ENCODE measurements at places on chromosomes 7 and 10.

GRCh38 chr10:14603534-14604102 lies 171.1 kb downstream of the FAM107B start:
- DNase-seq = peak; percentile 35

DNA sequence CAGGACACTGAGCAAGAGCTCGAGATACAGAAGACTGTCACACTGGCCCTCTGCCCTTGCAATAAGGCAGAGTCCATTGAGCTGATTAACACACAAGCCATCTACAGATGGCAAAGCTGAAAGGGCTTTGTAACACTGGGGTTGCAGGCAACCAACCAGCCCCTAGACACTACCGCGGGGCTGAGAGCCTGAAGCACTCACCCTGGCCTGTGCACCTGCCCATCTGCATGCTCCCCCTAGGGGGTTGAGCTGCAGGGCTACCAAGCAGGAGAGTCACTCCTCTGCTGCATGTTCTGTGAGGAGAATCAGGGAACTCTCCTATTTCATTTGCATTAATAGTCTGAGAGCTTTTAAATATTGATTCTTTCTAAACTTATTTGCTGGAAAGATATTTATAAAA lies 128.1 kb upstream of the VIPR2 start:
- DNase-seq = no peak

- DNase-seq = peak; percentile 48
Observed at GRCh38 chr10:100020142-100020885, 10.6 kb upstream of the DNMBP start.

DNA sequence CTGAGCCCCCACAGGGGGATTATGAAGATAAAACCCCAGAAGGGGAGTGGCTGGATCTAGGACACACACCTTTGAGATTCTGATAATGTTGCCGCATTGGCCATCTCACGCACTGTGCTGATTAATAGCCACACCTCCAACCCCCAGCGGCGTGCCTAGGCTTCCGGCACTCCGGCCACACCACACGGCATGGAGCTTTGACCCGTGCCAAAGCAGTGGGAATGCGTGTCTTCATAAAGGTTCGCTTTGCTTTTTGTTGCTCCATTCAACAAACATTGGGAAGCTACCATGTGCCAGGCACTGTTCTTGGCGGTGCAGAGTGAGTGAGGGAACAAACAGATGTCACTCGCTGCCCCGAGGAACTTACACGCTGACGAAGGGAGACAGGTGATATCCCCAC lies 117.6 kb downstream of the TCERG1L start:
- DNase-seq = no peak

DNA sequence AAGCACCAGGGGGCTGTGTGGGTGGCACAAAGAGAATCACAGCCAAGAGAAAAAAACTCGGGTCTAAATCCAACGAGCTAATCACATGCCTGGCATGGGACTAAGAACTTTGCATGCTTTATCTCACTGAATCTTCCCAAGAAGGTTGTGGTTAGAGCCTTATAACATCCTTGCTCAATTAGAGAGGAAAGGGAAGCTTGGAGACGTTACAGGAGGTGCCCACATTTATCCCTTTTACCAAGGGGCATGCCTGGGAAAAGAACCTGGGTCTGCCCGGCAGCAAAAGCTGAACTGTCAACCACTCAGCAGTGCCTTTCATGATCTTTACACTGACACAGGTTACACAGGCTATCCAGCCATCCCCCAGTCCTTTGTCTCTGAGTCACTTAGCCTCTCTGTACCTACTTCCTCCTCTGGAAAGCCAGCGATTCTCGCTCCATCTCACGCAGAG lies 190.1 kb downstream of the PRPF18 start:
- DNase-seq = no peak

- no peak for DNase-seq
Observed at GRCh38 chr7:42012313-42012712, 224.7 kb downstream of the GLI3 start.

- DNase-seq = no peak
Observed at GRCh38 chr7:143415742-143416397, 7.2 kb upstream of the EPHA1 start.

GRCh38 chr7:149850007-149850594 lies 11.9 kb downstream of the ZNF862 start:
- no peak for DNase-seq

- DNase-seq = no peak
Observed at GRCh38 chr7:128831178-128831993, 1.2 kb downstream of the FLNC start.

GRCh38 chr10:132136097-132136521 lies 50.6 kb upstream of the DPYSL4 start:
- no peak for DNase-seq

- no peak for DNase-seq
Observed at GRCh38 chr7:11835260-11835659, 3.3 kb upstream of the THSD7A start.

GRCh38 chr7:151076863-151077704 lies 3.5 kb downstream of the FASTK start:
- DNase-seq = no peak

GRCh38 chr7:118858651-118859149 lies 634.2 kb downstream of the ANKRD7 start:
- no peak for DNase-seq

DNA sequence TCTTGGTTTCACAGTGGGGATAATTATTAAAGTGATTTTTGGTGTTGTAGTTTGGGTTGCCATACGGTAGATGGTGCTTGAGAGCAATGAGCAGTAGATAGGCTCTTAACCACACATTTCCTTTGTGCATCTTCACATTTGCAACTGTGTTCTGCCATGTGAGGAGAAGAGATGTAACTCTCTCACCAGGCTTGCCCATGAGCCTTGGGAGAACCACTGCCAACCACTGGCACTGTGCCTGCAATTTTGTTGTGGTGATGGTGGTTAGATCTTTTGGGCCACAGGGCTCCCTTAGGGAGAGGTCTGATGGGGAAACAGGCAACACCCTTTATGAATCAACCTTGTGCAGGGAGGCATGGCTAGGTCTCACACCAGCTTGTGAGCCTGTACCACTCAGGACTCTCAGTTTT lies 204.3 kb downstream of the CCDC7 start:
- no peak for DNase-seq

- no peak for DNase-seq
Observed at GRCh38 chr10:16505161-16505560, 16.5 kb downstream of the C1QL3 start.

Data from MM.1S (cell line).